ENCODE measurements at places on chromosomes 5 and 9. TPM values are rescaled to one million over a fixed set of nuclear protein-coding genes. Genes with fewer than 3 reads are reported as not detected.

The PHF24 gene
- total RNA-seq = not detected

The AGXT2 gene
- not detected for total RNA-seq

The PAEP gene
- total RNA-seq = not detected

GRCh38 chr9:123447934-123448646 lies 92.1 kb downstream of the CRB2 start:
- DNase-seq = no peak

DNA sequence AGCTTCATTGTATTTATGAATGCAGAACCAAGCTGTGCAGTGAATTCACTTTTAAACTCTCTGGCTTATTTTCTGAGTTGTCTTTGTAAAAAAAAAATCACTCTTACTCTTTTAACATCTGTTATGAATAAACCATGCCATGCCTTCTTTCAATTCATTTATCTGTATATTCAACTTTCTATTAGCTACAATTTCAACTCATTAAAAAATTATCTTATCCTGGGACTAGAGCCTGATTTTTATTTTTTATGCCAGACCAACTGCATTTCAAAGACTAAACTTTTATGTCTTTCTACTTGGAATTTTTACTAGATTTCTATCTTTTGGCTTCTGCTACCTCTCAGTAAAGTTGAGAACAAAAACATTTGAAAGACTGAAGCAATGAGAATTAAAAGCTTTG lies 342.7 kb downstream of the DEPDC1B start:
- DNase-seq = no peak

Data from lung microvascular endothelial cell (primary cell).